ENCODE measurements at places on chromosomes 5 and 9. TPM values are rescaled to one million over a fixed set of nuclear protein-coding genes. Genes with fewer than 3 reads are reported as not detected.

GRCh38 chr5:159104051-159104651 is 4.4 kb upstream of the EBF1 start:
- no peak for DNase-seq

GRCh38 chr5:168135897-168136296 is 155.5 kb upstream of the WWC1 start:
- DNase-seq: no peak

GRCh38 chr9:107870927-107871680 is 381.5 kb upstream of the KLF4 start:
- DNase-seq: no peak

DNA sequence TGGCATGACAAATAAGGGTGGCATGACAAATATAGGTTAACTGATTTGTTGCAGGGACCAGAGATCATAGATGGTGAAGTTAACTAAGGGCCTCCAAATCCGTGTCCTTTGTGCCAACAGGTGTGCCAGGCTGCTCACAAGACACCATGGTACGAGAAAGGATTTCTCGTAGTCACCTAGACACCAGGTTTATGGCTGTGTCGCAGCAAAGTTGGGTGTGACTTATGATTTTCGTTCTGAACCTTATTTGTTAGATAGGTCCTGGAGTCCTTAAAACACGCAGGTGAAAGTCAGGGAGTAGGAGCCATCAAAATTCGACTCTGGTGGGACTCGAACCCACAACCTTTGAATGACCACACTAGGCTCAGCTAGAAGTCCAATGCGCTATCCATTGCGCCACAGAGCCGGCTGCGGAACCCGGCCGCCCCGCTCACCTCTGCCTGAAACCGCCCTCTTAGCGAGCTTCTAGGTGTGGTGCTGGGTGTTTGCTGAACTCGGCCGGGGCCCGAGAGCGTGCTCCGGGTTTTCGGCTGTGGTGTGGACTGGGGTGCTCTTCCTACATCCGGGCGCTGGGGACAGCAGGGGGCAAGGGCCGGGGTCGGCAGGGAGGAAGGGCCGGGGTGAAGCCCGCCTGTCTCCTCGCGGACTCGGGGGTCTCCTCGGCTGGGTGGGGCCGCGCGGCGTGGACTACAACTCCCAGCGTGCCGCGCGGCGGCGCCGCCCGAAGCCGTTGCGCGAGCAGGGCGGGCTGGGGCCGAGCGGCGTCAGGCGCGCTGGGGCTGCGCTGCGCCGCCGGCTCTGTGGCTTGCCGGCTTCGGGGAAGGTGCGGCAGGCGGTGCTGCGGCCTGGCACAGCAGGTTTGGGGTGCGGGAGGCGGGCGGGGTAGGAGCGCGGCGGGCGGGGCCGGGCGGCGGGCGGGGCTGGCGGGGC is at the start of gene SLC27A4:
Gene SLC27A4, plus strand, starts transcription at position 767 of the 930 bp plus-strand sequence. CDS start 2,606 bp downstream, outside the sequence.
- DNase-seq: peak; percentile 95

DNA sequence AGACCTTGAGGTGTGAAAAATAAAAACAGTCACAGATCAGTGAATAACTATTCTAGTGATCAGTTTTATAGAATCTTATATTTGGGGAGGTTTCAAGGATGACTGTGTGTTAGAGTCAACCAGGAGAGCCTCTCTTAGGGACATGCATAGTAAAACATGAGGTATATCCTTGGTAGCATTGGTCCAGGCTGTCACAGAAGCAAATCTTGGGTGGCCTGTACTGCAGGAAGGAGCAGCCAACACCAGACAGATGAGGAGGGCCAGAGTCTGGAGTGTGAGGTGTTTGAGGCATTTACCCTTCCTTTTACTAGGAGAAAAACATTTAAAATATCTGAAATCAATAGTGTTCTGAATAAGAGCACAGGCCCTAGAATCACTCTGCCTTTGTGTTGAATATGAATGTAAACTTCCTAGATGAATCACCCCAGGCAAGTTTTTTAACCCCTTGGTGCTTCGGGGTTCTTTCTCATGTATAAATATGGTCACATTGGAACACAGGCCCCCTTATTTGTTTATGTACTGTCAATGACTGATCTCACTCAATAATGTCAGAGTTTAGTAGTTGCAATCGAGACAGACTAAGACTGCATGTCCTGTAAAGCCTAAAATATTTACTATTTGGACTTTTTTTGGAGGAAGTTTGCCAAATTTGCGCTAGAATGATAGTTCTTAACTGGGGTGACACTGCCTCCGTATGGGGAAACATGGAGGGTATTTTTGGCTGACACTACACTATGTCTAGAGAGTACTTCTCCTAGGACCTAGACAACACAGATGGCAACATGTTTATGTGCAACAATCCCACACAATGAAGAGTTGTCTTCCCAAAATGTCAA is 416.5 kb upstream of the POU5F2 start:
- DNase-seq: no peak

DNA sequence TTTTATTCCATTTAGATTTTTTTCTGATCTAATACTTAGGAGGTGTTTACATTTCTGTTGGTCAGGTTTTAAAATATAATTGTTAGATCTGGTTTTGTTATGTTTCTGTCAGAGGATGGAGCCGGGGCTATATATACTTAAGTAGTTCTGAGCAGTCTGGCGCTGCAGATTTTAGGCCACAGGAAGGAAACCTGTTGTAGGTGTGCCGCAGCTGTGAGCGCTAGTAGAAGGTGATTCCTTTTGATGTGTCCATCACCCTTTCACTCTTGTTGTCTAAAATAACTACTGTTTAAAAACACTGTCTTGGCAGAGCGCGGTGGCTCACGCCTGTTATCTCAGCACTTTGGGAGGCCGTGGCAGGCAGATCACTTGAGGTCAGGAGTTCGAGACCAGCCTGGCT is 17.0 kb downstream of the ZBTB34 start:
- DNase-seq: no peak

DNA sequence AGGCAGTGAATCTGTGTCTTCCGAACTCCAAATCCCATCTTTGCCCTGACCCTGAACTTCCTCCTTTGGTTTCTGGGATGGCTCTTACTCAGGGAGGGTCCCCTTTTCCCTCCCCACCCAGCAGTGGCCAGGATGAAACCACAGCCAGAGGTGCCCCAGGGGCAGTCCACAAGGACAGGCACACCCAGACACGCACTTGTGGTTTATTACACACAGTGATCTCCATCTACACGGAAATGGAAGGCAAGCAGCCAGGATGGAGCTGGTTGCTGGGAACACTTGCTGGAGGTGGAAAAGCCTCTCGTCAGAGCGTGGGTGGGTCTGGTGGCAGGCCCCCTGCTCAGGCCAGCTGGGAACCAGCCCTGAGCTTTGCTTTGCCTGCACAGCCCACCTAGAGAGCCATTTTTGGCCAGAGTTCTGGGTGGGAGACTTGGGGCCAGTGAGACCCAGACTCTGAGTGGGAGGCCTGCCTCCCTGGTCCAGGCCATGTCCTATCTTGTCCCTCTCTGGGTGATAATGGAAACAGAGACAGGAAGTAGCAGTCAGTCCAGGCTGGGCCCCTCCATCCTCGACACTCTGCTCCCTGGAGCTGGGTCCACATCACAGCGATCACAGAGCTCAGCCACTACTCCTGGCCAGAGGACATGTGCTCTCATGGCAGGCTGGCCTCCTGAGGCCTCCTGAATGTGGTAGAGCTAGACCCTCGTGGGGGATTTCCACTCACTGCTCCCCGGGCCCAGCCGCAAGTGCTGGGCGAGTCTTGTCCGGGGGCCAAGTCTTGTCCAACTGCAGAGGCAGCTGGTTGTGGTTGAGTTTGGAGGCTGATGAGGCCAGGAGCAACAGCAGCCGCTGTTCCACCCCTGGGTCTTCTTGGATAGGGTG is 5.1 kb upstream of the PHYKPL start:
- no peak for DNase-seq

DNA sequence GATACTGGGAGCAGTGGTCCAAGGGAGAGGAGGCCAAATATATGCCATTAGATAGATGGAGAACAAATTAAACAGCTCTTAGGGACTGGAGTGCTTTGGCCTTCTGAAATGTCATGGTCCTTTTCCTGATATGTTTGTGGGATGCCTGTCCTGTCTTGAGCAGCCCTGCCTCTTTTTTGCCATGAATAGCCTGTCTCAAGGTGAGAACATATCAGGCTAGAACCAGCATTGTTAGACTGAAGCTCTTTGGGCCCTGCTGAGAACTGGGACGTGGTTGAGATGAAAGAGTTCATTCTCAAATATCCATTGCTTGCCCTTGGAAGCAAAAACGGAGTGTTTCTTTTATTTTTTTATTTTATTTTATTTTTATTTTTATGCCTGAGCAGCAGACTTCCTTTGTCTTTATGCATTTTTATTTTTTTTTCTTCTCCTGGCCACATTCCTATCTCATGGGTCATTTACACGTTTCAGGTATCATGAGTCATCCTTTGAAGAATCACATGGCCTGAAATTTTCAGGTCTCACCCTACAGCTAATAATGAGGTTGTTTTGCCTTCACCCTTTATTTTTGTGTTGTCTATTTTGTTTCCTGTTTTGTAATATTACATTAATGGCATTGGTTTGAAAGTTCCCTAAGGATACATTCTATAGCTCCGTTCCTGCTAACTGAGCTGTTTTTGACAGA is 371.4 kb downstream of the PSAT1 start:
- no peak for DNase-seq

GRCh38 chr5:54905942-54906537 is 79.4 kb downstream of the ESM1 start:
- DNase-seq: peak; percentile 85

DNA sequence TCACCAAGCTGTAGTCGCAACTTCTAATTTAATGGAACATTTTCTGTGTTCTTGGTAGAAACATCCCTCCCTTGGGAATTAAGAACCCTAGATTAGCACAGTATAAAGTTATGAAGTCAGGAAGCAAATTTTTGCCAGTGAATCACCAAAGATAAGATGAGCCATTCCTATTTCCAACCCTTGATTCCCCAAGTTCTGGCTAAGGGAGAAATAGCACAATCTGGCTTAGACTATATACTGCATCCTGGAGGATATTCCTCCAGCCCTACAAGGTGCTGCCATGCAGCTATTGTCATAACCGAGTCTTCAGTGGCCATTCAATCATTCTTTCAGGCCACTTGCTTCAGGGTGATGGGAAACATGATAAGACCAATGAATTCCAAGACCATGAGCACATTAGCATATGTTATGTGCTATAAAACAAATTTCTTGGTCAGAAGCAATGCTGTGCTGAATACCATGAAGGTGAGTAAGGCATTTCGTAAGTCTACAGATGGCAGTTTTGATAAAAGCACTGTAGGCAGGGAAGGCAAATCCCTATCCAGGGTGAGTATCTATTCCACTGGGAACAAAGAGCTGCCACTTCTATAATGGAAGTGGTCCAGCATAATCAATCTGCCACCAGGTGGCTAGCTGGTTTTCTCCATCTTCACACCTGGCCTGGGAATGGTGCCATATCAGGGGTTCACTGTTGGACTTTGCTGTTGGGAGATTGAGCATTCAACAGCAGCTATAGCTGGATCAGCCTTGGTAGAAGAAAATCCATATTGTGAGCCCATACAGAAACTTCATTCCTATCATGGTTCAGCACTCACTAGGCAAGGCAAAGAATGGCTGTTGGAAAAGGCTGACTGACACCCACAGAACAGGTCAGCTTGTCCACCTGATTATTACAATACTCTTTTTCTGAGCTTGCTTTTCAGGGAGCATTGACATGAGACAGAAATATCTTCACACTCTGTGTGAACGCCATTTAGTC is 19.6 kb upstream of the ARL15 start:
- DNase-seq: no peak

GRCh38 chr5:178991190-178992145 is 3.7 kb downstream of the GRM6 start:
- no peak for DNase-seq

- DNase-seq: peak; percentile 55
Measured at GRCh38 chr9:112061152-112061740, 113.9 kb downstream of the SUSD1 start.

DNA sequence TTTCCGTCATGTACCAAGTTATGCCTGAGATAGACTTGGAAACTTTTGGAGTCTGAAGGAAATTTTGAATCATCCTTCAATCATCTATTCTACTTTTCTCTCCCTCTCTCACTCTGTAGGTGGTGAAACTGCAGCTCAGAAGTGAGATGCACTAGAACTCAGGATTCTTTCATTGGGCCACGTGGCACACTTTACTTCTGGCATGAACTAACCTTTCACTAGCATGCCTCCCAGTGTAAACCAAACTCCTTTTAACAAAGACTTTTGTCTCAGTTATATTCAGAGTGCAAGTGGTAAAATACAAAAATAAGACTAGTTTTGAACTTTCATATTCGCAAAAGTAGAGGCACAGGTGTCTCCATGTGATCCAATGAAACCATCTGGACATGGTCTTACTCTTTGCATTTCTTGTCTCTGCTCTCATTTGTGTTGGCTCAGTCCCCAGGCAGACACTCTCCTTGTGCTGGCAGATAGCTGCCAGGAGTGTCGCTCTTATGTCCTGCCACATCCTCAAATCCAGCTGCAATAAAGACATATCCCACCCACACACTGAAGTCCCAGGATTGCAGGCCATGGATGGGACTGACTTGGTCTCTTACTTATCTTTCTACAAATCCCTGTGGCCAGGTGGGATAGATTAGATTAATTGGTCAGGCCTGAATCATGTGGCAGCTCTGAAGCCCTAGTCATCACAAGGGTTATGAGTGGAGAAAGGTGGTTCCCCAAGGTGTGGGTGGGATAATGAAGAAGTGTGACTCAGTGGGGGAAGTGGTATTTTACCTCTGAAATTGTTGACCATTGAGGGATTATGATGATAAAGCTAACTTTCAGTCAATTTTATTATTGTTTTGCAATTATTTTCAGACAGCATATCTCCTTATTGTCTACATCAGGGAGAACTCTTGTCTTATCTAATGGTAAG is 267.5 kb downstream of the GABRB2 start:
- DNase-seq: no peak

- DNase-seq: no peak
Measured at GRCh38 chr9:27278374-27278773, 18.6 kb downstream of the EQTN start.

- no peak for DNase-seq
Measured at GRCh38 chr5:139146809-139147482, 51.2 kb downstream of the SIL1 start.

DNA sequence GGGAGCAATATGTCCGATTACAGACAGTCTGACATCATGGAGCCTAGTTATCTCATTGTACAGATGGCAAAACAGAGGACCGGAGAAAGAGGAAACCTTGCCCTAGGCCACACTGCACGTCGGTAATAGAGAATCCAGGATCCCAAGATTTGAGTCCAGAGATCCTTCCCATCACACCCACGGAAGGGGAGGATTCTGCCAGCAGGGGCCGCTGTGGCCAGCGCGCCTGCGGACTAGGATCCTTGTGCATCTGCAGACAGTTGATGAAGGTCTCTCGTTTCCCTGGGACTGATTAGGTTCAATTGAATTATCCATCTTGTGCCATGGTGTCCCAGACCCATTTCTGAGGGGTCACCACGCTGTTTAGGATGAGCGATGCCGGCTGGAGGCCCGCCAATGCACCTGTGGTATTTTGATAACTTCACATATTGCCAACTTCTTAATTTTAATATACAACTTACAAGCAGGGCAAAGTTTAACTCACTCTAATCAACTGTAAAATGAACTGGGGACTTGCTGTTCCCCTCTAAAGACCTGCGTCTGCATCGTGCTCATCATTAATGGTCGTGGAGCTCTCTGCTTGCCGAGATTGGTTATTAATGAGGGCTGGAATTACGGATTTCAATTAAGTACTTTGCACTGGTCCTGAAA is 592.7 kb upstream of the BRINP1 start:
- peak; percentile 60 for DNase-seq

MAN1B1 gene
- 44.6 TPM for total RNA-seq

ROPN1L gene
- not detected for total RNA-seq

THBS4 gene
- 5.3 TPM for total RNA-seq

FABP6 gene
- not detected for total RNA-seq

OR13C3 gene
- not detected for total RNA-seq

STK32A gene
- 1.3 TPM for total RNA-seq

SLCO6A1 gene
- total RNA-seq: not detected

ANXA2R gene
- 1.2 TPM for total RNA-seq
